ENCODE measurements at places on chromosomes 1 and 21.

DNA sequence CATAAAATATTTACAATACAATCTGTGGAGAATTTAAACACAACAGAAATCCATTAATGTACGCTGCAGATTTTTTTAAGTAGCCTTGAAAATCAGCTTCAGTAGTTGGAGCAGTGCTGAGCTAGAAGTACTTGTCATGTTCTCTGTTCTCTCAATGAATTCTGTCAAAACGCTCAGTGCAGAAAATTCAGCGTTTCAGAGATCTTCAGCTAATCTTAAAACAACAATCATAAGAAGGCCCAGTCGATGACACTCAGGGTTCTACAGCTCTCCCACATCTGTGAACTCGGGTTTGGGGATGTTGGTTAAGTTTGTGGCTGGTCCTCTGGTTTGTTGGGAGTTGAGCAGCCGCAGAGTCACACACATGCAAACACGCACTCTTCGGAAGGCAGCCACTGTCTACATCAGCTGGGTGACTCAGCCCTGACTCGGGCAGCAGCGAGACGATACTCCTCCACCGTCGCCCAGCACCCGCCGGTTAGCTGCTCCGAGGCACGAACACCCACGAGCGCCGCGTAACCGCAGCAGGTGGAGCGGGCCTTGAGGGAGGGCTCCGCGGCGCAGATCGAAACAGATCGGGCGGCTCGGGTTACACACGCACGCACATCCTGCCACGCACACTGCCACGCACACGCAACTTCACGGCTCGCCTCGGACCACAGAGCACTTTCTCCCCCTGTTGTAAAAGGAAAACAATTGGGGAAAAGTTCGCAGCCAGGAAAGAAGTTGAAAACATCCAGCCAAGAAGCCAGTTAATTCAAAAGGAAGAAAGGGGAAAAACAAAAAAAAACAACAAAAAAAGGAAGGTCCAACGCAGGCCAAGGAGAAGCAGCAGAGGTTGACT lies 161.2 kb downstream of the RUNX1 start:
- peak; percentile 90 for DNase-seq

DNA sequence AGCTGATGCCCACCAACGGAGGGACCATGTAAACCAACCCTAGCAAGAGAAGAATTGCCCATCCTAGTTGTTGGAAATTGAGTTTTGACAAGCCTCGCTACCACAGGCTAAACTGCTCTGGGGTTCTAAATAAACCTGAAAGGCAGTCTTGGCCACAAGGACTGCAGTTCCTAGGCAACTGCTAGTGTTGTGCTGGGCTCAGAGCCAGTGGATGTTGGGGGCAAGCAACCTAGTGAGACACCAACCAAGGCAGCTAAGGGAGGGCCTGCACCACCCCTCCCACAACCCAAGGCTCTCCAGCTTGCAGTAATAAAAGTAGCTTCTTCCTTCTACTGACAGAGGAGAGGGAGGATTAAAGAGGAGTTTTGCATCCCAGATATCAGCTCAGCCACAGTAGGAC lies 102.4 kb upstream of the PKN2 start:
- no peak for DNase-seq

- no peak for DNase-seq
Observed at GRCh38 chr1:153642161-153642560, 8.3 kb downstream of the CHTOP start.

GRCh38 chr1:14881775-14882672 lies 271.5 kb upstream of the TMEM51 start:
- DNase-seq: no peak

DNA sequence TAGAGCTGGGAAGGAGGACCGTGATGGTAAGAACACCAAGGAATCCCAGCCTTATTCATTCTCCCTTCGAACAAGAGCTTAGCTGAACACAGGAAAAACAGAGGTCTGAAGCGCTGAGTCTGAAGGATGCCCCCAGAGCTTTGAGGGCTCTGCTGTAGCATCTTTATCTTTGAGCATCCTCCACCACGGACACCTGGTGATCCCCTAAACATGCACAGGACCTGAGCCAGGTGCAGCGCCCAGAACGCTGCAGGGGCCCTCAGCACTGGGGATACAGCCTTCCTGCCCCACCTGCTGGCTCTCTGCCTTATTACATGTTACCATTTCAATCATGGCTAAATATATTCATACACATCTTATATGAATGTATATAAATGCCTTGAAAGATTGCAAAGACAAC lies 7.7 kb upstream of the GPATCH4 start:
- DNase-seq: peak; percentile 62

Data from activated CD4-positive, alpha-beta T cell treated with anti-CD3 and anti-CD28 coated beads, Interleukin-10, Interleukin-2, amounts not matched to agents 100 ng/mL and 50 ng/mL, durations not matched to agents 16 hours and 8 hours (primary cell).